HFFc6 (cell line): ENCODE measurements at places on chromosomes 11 and 22. TPM values are rescaled to one million over a fixed set of nuclear protein-coding genes. Genes with fewer than 3 reads are reported as not detected.
A peak's percentile ranks its signal among the peaks of the same experiment; 100 is the strongest.

SHISAL1 gene
- not detected in 3 replicates for total RNA-seq

SYTL2 gene
- total RNA-seq: 19.6 to 37.8 TPM (median 23.2 TPM) in 3 replicates

KDM4D gene
- total RNA-seq: 0.47 and 0.80 TPM in 2 replicates

OR10G7 gene
- total RNA-seq: not detected in 3 replicates

AP5B1 gene
- total RNA-seq: 8.6 and 9.4 TPM in 2 replicates

- no peak for DNase-seq
Observed at GRCh38 chr11:119977561-119977860, 160.4 kb downstream of the TRIM29 start.

DNA sequence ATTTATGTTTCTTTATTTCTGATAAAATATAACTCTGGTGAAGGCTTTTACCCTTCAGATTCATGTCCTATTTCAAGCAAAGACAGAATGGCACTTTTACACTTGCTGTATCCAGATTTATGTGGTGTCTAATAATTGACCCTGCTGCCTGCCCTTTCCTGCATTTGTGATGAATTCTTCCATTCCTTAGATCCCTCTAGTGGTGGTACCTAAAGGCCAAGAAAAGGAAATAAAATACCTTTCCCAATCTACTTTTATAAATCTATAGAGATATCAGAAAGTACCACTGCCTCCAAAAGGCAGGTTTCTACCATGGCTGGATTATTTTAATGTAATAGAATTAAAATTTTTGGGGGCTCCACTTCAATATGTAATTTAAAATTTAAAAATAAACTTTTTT, 34.2 kb downstream of the CCDC81 start:
- no peak for DNase-seq

DNA sequence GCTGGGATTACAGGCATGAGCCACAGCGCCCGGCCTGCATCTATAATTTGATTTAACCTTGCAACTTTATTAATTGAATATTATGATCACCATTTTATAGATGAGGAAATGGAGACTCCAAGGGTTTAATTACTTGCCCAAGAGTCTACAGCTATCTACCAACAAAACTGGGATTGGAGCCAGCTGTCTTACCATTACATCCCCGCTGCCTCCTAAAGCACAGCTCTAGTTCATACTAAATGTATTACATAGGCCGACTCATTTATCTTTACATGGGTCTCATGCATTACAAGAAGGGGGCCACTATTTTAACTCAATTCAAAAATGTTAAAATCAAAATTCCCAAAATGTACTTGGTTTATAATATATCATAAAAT, 14.1 kb upstream of the TMA7B start:
- DNase-seq: no peak

DNA sequence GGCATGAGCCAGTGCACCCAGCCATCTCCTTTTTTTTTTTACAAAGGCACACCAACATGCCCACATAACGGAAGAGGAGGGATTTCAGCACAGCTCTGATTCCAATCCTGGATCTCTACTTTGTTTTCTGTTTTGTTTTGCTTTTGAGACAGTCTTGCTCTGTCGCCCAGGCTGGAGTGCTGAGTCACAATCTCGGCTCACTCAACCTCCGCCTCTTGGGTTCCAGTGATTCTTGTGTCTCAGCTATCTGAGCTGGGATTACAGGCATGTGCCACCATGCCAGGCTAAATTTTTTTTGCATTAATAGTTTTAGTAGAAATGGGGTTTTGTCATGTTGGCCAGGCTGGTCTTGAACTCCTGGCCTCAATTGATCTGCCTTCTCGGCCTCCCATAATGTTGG, 28.1 kb downstream of the VSTM5 start:
- DNase-seq: peak; percentile 18

GRCh38 chr22:17368554-17369438, 464 bp upstream of the CECR2 start:
- no peak for DNase-seq

DNA sequence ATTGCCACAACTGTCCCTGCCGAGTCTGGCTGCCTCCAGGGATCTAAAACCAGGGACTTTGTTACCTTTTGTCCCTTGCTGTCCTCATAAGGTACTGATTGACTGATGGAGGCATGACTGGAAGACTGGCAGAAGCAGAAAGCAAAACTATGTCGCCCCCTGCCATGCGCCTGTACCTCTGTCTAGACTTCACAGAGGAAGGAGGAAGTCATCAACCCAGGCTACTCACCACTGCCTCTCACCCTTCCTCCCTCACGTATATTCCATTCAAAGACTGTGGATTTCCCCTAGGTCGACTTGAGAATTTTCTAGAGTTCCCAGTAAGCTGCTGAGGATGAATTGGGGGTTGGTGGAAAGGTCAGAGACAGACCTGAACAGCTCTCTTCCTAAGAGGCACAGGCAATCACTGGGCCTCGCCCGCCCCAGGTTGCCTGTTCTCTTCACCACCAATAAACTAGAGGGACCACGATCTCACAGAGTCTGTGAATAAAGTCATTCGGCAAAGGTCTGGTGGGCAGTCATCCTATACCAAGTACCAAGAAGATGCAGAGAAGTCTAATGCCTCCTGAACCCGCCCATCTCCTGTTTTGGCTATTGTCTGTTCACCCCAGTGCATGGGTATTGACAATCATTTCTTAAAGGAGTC, 27.5 kb upstream of the CHST1 start:
- DNase-seq: no peak

- DNase-seq: no peak
Observed at GRCh38 chr22:38412435-38413084, 42.4 kb downstream of the KCNJ4 start.

- DNase-seq: no peak
Observed at GRCh38 chr11:44190883-44191230, 95.4 kb downstream of the EXT2 start.

GRCh38 chr22:27460591-27461347, 340.8 kb downstream of the MN1 start:
- DNase-seq: peak; percentile 54

DNA sequence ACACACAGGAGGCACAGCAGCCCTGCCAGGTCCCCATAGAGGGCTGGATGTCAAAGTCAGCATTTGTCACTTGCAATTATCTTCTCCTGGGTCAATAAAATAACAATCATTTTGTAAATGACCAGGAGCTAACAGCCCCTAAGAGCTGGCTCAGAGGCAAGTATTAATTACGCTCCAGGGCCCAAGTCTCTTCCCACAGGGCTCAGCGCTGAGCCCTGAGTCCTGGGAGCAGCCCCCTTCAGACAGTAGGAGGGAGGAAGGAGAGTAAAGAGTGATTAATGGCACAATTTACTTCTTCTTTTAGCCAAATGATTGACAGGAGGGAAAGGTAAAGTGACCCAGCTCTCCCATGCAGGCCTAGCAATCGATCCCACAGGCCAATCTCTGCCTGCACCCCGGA, 99.0 kb upstream of the DRD2 start:
- no peak for DNase-seq

DNA sequence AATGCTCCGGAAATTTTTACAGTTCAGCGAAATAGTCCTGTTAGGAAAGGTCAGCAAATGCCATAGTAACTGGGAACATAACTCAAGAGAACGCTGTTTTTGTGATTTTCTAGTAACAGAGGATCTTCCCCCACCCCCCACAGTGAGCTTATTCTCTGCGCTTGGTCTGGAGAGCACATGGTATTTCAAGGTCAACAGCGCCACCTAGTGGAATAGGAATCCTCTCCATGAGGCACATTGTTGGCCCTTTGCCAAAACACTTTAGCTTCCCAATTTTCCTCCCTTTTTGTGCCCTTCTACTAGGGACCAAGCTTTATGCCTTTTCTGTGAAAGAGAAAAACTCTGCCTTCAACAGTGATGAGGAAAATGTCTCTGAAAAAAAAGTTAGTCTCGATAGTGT, 13.2 kb upstream of the OR4C12 start:
- peak; percentile 43 for DNase-seq

- DNase-seq: peak; percentile 85
Observed at GRCh38 chr11:62545437-62546243, 966 bp downstream of the AHNAK start.

- peak; percentile 65 for DNase-seq
Observed at GRCh38 chr11:128365044-128365443, 222.3 kb downstream of the ETS1 start.

DNA sequence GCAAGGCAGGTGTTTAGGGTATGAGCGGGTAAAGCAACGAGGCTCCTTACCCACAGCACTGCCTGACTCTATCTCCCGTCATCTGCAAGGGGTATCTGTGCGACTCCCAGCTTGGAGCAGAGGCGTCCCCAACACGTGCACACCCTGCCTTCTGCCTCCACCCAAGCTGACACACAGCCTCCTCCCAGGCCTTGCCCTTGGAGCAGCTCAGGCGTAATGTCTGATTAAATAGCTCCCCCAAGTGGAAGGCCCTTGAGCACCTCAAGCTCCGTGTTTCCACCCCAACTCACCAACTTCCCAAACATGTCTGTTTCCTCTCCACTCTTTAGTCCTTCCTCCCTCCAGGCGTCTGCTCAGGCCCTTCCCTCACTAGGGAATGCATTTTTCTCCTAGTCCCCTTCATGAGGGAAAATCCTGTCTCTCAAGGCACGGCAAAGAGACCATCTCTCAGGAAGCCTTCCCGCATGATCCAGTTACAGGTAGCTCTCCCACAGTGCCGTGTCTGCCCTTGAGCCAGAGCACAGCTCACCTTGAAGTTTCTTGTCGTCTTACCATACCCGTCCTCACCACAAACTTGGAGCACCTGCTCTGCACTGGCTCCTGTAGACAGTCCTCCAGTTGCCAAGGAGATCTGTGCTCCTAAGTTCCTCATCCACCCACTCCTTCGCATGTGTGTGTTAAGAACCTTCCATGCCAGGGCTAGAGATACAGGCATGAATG, 15.8 kb downstream of the CYB5R2 start:
- peak; percentile 52 for DNase-seq

DNA sequence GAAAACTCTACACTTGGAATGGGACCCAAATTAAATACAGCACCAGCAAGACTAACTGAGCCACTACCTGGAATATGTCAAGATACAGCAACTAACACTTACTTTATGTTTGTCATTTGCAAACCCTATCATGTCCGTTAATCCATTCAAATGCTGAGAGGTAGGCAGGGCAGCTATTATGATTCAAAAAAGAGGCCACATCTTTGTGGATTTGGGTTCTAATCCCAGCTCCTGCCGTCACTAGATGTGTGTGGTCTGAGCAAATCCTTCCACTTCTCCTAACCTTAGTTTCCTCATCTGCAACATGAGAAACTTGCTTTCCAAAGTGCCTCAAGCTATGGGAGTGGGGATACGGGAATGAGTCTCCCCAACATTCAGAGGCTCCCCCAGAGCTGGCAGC, 24.2 kb downstream of the FLI1 start:
- DNase-seq: no peak

DNA sequence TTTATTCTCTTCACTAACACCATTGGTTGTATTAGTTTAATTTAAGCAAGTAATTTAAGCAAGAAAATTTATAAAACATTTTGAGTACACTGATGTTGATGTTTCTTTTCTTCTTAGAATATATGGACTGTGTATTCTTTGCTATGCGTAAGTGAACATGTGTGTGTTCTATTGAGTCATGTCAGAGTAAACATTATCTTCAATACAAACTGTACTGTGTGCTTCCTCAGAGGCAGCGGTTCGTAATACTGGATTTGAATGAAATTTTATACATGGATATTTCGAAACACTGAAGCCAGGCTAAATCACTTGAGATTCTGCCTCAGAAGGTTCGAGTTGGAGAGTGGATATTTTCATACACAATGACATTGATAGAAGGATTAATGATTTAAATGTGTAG, 452.6 kb downstream of the LUZP2 start:
- DNase-seq: no peak

DNA sequence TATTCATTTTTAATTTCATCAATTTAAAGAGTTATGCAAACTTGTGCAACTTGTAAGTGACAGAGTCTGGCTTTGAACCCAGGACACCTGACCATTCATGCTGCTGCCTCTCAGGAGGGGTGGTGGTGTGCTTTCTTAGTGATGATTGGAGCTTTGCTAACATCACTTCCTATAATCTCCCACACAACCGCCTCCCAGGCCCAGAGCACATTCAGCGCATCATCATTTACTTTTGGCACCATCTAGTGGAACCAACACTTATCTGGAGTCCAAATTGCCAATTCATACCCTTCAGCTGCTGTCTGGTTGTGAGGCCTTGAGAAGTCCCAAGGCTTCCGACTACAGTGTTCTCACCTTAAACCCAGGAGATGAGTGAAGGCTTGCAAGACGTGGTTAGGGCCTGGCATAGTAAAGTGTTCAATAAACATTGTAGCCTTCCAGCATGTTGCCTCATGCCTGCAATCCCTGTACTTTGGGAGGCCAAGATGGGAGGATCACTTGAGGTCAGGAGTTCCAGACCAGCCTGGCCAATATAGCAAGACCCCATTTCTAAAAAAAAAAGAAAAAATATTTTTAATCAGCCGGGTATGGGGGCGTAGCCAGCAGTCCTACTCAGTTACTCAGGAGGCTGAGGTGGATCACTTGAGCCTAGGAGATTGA, 1.1 kb upstream of the TTLL1 start:
- peak; percentile 78 for DNase-seq

- DNase-seq: no peak
Observed at GRCh38 chr11:77519847-77520246, 46.0 kb upstream of the PAK1 start.

DNA sequence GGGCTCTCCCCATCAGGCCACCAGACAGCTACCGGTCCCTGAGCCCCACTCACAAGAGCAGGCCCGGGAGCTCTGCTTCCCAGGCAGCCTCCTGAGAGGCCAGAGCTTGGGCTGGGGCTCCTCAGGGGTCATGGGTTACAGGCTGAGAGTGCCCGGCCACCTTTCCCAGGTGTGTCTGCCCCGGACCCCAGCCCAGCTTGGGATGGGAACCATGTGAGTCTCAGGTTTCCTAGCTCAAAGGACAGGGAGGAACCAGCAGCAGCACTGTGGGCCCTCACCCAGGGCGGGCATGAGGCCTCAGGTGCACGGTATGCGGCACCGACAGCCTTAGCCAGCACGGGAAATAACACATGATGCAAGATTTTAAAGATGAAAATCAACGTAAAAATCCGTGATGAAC, 90.1 kb downstream of the NECTIN1 start:
- no peak for DNase-seq

GRCh38 chr22:26780521-26780920, 123.1 kb downstream of the MIAT start:
- no peak for DNase-seq

GRCh38 chr22:16608931-16609330, 16.3 kb upstream of the CCT8L2 start:
- no peak for DNase-seq
